Left kidney (tissue), 8 donors: ENCODE measurements at places on chromosomes 1 and 21. TPM values are rescaled to one million over a fixed set of nuclear protein-coding genes. Genes with fewer than 3 reads are reported as not detected.

DNA sequence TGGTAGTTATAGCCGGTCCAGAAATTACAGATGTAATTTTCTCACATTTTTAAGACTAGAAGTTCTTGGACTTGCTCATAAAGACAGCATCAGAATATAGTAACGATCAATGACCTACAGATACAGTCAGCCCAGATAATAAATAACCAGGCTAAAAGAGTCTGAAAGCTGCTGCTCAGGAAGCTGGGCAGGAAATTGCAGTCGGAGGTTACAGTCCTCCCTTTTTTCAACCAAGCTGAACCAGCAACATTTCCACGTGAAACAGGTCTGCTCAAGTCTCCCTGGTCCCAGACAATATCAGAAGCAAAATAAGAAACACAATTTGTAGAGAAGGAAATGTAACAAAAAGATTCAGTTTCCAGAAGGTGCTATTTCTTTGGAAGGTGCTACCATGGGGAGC, 457.4 kb downstream of the SIPA1L2 start:
- DNase-seq = peak; percentile 34

DNA sequence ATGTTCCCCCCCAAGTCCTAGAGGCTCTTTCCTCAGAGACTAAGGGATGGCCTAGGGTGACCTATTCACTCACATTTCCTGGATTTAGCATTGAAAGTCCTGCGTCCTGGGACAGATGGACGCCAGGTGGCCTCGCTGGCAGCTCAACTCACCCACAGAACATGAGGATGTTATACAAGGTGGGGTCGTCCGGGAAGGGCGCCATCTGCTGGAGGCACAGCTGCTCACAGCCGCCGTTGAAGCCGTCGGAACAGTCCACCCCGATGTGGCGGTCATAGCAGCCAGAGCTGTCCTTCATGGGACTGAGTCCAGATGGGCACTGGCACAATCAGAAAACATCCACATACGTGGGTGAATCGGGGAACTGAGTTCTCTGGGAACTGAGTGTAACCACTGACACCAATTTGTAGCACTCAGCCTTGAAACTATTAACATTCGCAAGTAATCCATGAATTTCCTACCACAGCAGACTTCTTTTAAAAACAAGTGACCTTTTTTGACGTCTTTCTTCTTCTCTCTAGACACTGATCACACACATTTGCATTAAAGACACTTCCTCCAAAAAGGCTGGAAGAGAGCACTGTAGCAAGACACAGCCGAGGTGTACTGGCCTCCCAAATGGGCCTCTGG, 215.4 kb downstream of the ASTN1 start:
- peak; percentile 40 for DNase-seq

CNST gene
- 22.4 TPM for polyA plus RNA-seq

DNA sequence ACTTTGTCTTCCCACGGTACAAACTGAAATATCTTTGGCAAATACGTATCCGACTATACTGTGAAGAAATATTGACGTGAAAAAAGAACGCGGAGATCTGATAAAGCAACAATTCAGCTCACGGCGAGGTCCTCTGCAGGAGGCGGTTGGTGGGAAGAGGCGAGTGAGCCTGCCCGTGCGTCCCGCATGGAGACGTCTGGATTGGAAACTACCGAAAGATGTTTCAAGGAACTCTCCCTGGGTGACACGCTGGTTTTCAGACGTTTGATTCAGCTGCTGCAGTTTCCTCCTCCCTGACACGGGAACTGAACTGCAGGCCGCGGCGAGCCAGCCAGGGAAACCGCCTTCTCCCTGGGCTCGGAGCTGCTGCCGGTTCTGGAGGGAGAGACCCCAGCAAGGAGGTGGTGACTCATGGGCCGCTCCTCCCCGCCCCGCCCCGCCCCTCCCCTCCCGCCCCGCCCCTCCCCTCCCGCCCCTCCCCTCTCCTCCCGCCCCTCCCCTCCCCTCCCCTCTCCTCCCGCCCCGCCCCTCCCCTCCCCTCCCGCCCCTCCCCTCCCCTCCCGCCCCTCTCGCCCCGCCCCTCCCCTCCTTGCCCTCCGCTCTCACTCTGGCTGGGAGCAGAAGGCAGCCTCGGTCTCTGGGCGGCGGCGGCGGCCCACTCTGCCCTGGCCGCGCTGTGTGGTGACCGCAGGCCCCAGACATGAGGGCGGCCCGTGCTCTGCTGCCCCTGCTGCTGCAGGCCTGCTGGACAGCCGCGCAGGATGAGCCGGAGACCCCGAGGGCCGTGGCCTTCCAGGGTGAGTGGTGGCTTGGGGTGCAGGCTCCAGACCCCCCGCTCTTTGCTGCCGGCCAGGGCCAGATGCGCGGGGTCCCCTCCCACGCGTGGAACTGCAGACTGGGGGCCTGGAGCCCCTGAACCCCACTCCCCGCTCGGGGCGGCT, at the start of gene COL6A1:
Gene COL6A1 (plus strand): TSS at position 620 of the 941 bp plus-strand sequence. CDS start 81 bp downstream, at position 701.
- DNase-seq = peak; percentile 74

- DNase-seq = no peak
Observed at GRCh38 chr1:225842788-225843425, 33.0 kb downstream of the EPHX1 start.

DNA sequence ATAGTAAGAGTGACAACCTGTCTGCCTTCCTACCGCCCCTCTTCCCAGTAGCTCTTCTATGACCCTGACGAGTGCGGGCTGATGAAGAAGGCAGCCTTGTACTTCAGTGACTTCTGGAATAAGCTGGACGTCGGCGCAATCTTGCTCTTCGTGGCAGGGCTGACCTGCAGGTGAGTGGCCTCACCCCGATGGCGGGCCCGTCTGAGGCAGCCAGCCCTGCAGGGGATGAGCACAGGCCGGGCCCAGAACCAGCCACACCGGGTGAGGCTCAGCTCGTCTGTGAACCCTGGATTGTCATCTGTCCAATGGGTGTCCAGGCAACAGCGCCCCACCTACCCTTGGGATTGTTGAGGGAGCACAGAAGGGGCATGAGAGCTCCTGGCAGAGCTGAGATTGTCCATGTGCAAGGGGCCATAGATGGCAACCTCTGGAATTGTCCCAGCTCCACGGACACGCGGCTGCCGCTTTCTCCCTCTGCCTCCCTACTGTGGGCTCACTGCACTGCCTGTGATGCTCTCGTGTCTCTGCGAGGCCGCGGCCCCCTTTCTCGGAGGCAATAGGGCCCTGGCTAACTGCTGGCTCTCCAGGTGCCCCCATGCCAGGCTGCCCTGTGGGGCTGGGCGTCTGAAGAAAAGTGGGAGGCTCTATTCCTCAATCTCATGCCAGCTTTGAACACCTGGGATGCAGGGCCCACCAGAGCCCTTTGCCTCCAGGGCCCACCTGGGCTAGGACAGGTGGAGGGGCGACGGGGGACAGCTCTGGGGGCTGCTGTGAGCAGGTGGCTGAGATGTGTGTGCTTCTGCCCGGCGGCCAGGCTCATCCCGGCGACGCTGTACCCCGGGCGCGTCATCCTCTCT, 50.0 kb upstream of the LRRC3 start:
- DNase-seq = no peak

- DNase-seq = no peak
Observed at GRCh38 chr21:29490016-29490415, 191.3 kb downstream of the BACH1 start.

DNA sequence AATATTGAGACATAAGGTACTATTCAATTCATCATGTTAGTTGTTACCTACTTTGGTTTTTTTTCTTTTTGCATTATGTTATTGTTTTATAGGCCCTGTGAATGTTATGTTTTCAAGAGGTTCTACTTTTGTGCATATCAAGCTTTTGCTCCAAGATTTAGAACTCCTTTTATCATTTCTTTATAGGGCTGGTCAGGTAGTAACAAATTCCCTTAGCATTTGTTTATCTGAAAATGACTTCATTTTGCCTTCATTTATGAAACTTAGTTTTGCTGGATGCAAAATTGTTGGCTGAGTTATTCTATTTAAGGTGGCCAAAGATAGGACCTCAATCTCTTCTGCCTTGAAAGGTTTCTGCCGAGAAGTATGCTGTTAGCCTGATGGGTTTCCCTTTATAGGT, 21.3 kb upstream of the MAB21L3 start:
- no peak for DNase-seq

- no peak for DNase-seq
Observed at GRCh38 chr1:161943737-161944136, 79.9 kb downstream of the OLFML2B start.

- no peak for DNase-seq
Observed at GRCh38 chr1:222920169-222920568, 105.3 kb downstream of the DISP1 start.

DNA sequence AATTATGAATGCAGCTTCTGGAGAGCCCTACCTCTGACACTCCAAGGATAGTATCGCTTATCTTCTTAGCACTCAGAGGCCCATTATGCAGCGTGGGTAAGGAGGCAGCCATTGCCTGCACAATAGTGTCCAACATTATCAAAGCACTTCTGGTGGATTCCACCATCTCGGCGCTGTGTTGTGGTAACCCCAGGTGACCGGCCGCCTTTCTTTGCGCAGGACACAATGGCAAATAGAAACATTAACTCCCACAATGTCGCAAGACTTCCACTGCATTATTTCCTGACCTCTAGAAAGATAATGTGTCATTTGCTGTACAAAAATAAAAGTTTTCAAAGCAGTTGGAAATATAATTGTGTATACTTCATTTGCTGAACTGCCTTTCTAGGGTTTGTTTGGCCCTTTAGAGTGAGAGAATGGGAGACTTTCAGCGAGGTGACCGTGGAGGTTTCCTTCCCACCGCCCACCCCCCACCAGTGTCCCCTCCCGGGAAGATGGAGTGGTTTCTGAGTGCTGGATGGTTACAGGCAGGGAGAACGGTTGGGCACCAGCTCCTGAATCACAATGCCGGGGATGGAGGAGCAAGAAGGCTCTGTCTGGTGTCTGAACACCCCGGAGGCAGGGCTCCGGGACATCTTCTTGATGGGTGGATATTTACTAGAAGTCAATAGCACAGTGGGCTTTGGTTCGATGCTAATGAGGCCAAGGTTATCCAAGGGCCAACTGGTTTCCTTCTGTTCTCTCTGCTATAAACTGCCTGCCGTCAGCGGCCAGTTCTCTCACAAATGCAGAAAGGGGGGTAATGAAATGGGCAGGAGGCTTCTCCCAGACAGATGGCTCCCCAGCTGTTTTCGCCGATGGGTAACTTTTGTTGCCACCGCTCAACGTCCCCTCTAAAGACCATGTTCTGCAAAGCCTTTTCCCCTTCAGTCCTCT, 215.4 kb upstream of the PROX1 start:
- no peak for DNase-seq

CHIA gene
- polyA plus RNA-seq = not detected

DNA sequence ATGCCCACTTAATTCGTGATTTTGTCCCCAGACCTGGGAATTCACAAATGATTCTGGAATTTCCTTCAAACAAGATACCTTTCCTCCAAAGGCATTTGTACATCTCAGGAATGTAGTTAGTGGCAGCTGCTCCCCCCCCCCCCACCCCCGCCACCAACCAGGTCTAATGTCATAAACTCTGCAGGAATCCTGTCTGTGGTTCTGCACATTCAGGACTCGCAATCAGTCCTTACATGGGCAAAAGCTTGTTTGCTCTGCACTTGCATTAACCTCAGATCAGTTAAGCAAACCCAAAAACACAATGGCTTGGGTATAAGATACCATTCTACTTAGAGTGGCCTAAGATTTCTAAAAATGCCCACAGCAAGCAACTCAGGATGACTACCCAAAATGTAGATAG, 143.8 kb downstream of the TGFB2 start:
- DNase-seq = no peak

DNA sequence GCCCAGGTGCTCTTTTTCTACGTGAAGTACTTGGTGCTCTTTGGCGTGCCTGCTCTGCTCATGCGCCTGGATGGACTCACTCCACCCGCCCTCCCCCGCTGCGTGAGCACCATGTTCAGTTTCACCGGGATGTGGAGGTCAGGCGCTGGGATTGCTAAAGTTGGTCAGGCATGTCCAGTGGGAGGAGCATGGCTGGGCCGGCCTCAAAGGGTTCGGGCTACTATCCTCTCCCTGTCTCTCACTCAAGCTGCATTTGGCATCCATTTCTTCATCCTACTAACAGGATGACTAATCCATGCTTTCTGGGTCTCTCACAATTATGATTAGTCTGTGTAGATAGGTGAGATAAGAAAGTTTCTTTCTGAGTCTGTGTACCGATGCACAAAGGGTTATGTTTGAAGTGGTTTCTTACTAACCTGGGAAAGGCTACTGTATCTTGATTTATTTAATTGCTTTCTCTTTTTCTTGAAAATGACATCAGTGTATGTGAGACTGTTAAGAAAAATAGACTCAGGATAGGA, 135.9 kb downstream of the HHAT start:
- peak; percentile 6 for DNase-seq

ZFP69B gene
- polyA plus RNA-seq = 7.8 TPM

LAMB3 gene
- polyA plus RNA-seq = 0.58 TPM

DNA sequence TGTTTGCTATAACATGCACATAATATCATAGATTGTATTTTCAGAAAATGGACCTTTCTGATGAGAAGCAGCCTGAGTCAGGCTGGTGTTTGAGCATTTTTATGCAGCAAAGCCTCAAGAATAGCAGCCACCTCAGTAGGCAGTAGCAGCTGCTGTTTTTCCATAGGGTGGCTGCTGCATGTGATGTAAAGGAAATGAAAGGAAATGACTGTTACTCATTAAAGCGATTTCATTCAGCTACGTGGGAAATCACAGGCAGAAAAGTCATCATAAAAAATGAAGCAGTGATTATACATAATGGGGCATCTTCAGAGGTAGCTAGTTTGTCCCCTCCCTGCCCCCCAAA, 110.4 kb downstream of the PATJ start:
- DNase-seq = no peak

EDEM3 gene
- polyA plus RNA-seq = 38.3 TPM

GRCh38 chr1:83083589-83084224, 915.2 kb downstream of the TTLL7 start:
- no peak for DNase-seq

GRCh38 chr1:60073605-60074278, at the start of gene C1orf87:
TSS of gene C1orf87 (minus strand) at chr1:60073770. CDS start at chr1:60072643, 1,127 bp downstream.
- DNase-seq = no peak

DNA sequence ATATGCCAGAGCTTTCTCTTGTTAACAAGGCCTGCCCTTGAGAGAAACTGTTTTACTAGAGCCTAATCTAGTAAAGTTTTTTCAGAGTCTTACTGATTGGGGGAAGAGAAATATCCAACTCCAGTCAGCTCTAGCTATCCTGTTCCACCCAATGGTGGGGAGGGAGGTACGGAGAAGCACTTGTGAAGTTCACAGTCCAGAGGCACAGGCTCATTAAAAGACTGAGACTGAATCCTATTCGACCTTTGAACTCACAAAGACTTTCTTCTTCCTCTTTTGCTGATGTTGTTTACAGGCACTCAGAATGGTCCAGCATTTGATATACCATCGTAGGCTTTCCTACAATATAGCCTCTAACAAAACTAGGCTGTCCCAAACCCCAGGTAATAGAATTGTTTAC, 15.5 kb upstream of the SFT2D2 start:
- no peak for DNase-seq

DNA sequence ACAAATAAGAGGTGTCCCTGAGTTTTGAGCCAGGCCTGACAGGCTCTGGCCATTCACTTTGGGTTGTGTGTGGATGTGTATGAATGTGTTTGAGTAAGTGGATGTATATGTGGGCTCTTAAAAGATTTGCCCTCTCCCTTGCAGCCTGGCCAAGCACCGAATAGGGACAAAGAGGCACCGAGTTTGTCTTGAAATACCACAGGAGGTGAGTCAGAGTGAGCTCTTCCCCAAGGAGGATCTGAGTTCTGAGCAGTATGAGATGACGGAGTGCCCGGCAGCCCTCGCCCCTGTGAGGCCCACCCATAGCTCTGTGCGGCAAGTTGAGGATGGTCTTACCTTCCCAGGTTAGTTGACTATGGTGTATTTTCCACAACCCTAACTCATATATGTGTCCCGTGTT, 19.0 kb downstream of the KDM4A start:
- DNase-seq = no peak

GRCh38 chr1:1270813-1271212, 2.8 kb downstream of the UBE2J2 start:
- DNase-seq = no peak
